ENCODE measurements at places on chromosomes 2 and 18. TPM values are rescaled to one million over a fixed set of nuclear protein-coding genes. Genes with fewer than 3 reads are reported as not detected.

Gene FER1L5
- not detected for total RNA-seq

Gene DQX1
- not detected for total RNA-seq

Gene SLC5A7
- total RNA-seq, result 0.11 TPM

GRCh38 chr18:5197032-5197434 lies at the start of gene AKAIN1:
Gene AKAIN1, minus strand, starts transcription at chr18:5197257. Its CDS starts 204 bp downstream, at chr18:5197053.
- DNase-seq, result peak; percentile 56

Gene CYTIP
- total RNA-seq, result 1.7 TPM

Gene MYO7B
- total RNA-seq, result 0.46 TPM

- DNase-seq, result no peak
Measured at GRCh38 chr2:233807966-233808935, 30.1 kb downstream of the MROH2A start.

- no peak for DNase-seq
Measured at GRCh38 chr18:35982409-35983114, 10.1 kb downstream of the RMP24 start.

Gene CABYR
- not detected for total RNA-seq

DNA sequence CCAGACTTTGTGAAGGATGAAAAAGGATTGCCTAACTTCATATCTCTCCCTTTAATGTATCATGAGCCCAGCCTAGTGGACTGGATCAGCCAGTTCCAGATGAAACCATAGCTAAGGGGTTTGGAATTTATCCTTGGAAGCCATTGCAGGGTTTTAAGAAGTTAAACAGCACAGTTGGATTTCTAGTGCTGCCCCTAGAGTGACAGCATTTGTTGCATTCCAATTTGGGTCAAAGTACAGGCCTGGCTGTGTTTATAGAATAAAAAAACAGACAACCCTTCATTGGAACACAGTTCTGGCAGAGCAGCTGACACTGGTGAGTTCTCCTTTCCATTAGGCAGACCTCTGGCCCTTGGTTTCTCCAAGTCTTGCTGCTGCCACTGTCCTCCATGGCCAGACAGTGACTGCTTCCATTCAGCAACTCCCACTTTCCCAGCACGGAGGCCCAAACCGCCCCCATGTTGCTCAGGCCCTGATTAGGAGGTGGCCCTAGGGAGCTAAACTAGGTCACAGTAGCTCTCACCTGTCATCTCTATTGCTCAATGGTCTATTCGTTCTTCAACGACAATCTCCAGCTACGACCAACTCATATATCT lies 8.0 kb downstream of the GPR39 start:
- no peak for DNase-seq
